ENCODE measurements at places on chromosomes 2 and 18. TPM values are rescaled to one million over a fixed set of nuclear protein-coding genes. Genes with fewer than 3 reads are reported as not detected.

GRCh38 chr2:69804416-69804815 lies 25.0 kb upstream of the GMCL1 start:
- no peak overlapping the region for H3K4me3 ChIP-seq
- DNase-seq = no peak
- no peaks in the 10 kb centered on the region for H3K36me3 ChIP-seq
- H3K27ac ChIP-seq = no peak overlapping the region
- H3K27me3 ChIP-seq = no peaks in the 10 kb centered on the region

DNA sequence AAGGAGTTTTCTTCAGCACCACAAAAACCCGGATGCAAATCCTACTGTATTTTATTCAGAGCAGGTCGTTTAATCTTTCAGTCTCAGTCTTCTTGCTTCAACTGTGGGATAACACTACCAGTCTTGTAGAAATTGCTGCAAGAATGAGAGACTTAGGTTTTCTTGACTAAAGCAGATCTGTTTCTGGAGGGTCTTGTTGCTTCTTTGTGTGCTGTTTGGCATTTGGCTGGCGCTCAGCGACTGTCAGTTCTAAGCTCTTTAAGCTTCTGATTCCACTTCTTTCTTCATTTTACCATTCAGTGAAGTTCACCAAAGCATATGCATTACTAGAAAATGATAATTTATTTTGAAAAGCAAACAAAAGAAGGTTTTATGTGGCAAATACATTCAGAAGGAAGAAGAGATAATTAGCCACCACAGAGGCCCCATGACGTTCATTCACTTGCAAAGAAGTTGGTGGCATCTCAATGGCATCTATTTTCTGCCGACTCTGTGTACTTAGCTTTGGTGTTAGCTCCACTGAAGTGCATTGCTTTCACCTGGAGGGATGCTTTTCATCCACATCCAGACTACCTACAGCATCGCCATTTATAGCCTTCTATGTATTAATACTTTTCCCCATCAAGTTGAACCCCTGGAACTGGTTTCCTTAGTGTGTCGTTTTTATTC lies 53.7 kb downstream of the TRIB2 start:
- no peak overlapping the region for H3K27ac ChIP-seq
- H3K27me3 ChIP-seq = peaks cover 36% of the 10 kb centered on the region
- no peak for DNase-seq
- H3K4me1 ChIP-seq = peaks cover 23% of the 10 kb centered on the region
- H3K36me3 ChIP-seq = no peaks in the 10 kb centered on the region

GRCh38 chr2:157923598-157924217 lies 47.6 kb upstream of the ACVR1 start:
- no peak for DNase-seq
- H3K27ac ChIP-seq = no peak overlapping the region
- H3K4me3 ChIP-seq = no peak overlapping the region

- H3K27me3 ChIP-seq = no peaks in the 10 kb centered on the region
- H3K36me3 ChIP-seq = no peaks in the 10 kb centered on the region
- peak; percentile 21 for DNase-seq
- H3K4me3 ChIP-seq = no peak overlapping the region
- no peak overlapping the region for H3K27ac ChIP-seq
Measured at GRCh38 chr2:7111626-7112025, 194.4 kb downstream of the RNF144A start.

Gene DDX18
- total RNA-seq = 121 TPM

GRCh38 chr2:176534798-176535466 lies 265.7 kb downstream of the MTX2 start:
- peak; percentile 76 for DNase-seq
- no peak overlapping the region for H3K4me3 ChIP-seq
- no peaks in the 10 kb centered on the region for H3K36me3 ChIP-seq
- H3K27me3 ChIP-seq = no peaks in the 10 kb centered on the region

GRCh38 chr18:9943311-9943710 lies 29.5 kb downstream of the VAPA start:
- no peak for DNase-seq
- H3K4me3 ChIP-seq = no peak overlapping the region
- H3K27ac ChIP-seq = no peak overlapping the region
- peaks cover 70% of the 10 kb centered on the region for H3K36me3 ChIP-seq

Gene PAIP2B
- total RNA-seq = 1.1 TPM

- no peaks in the 10 kb centered on the region for H3K27me3 ChIP-seq
- H3K4me1 ChIP-seq = peaks cover 14% of the 10 kb centered on the region
- no peaks in the 10 kb centered on the region for H3K36me3 ChIP-seq
- H3K27ac ChIP-seq = no peak overlapping the region
Measured at GRCh38 chr2:226730481-226730880, 69.1 kb downstream of the IRS1 start.

All from A673 (cell line).